Brain microvascular endothelial cell (primary cell): ENCODE measurements at places on chromosomes 11 and 22.

- DNase-seq, result no peak
Observed at GRCh38 chr11:1522081-1522424, 35.5 kb upstream of the MOB2 start.

GRCh38 chr11:11822946-11823345 lies 18.8 kb upstream of the USP47 start:
- no peak for DNase-seq

- no peak for DNase-seq
Observed at GRCh38 chr11:9462172-9462799, 1.5 kb downstream of the ZNF143 start.

DNA sequence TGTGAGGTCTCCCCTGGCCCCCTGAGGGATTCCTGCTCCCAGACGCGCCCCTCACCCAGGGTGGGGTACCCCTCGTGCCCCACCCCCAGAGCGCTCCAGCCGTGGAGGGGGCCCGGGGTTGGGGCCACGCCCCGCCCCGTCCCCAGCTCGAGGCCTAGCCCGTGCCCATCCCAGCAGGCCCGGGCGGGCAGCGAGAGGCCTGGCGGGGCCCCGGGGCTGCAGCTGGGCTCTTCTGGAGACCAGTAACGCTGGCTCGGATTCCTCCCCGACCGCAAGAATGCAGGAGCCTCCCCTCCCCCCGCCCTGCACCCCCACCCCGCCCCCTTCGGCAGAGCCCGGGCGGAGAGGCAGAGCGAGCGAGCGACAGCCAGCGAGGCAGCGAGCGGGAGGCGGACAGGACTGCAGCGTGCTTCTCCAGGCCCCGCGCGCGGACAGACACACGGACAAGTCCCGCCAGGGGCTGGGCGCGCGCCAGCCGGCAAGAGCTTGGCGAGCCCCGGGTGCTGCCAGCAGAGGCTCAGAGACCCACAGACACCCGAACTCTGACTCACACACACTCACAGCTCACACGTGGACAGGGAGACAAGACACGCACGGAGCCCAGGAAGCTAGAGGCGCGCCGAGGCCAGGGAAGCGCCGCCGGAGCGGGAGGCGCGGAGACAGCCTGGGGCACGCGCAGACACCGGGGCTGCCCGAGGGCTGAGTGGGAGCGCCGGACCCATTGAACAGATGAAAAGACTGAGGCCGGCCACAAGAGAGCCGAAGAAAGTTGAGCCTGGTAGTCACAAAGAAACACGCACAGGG lies 15.2 kb downstream of the BCL9L start:
- peak; percentile 83 for DNase-seq

- peak; percentile 83 for DNase-seq
Observed at GRCh38 chr11:27571154-27571810, 64.7 kb upstream of the LIN7C start.

GRCh38 chr11:24509114-24509513 lies 12.3 kb downstream of the LUZP2 start:
- DNase-seq, result no peak

- DNase-seq, result no peak
Observed at GRCh38 chr11:116718955-116719501, 53.8 kb downstream of the BUD13 start.

DNA sequence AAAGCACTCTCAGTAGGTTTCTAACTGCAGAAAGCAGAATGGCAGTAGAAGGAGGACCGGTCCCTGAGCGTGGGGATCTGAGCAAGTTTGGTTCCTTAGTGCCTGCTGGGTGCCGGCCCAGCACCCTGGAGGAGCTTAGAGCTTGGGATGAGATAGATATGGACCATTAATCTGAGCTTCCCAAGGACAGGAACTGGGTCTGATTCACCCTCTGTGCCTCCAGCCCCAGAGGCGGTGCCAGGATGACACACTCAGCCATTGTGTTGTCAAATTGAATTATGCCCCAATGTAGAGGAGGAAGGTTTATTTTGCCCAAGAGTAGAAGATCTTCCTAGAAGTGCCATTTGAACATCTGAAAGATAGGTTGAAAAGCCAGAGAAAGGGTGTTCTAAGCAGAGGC lies 4.3 kb downstream of the ZC3H7B start:
- DNase-seq, result no peak

- peak; percentile 48 for DNase-seq
Observed at GRCh38 chr11:100925935-100926334, 203.7 kb downstream of the PGR start.

- DNase-seq, result no peak
Observed at GRCh38 chr11:65576232-65576866, 496 bp downstream of the EHBP1L1 start.

GRCh38 chr11:66082946-66083698 lies 13.1 kb downstream of the PACS1 start:
- no peak for DNase-seq

DNA sequence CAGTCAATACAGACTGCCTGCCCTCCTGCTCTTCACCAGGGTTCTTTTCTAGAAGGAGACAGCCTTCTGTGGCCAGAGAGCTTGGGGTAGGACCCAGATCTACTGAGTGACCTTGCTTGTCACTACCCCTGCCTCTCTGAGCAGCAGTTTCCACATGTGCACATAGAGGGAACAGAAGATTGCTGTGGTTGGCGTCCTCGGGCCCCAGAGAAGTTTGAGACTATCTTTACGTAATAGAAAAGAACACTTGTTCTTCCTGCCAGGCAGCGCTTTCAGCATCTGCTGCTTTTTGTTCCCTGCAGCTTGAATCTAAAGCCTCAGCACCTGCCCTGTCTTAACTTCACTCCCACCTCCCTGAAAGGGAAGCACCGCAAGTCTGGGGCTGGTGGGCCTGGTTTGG lies 1.9 kb upstream of the FKBP2 start:
- DNase-seq, result no peak

DNA sequence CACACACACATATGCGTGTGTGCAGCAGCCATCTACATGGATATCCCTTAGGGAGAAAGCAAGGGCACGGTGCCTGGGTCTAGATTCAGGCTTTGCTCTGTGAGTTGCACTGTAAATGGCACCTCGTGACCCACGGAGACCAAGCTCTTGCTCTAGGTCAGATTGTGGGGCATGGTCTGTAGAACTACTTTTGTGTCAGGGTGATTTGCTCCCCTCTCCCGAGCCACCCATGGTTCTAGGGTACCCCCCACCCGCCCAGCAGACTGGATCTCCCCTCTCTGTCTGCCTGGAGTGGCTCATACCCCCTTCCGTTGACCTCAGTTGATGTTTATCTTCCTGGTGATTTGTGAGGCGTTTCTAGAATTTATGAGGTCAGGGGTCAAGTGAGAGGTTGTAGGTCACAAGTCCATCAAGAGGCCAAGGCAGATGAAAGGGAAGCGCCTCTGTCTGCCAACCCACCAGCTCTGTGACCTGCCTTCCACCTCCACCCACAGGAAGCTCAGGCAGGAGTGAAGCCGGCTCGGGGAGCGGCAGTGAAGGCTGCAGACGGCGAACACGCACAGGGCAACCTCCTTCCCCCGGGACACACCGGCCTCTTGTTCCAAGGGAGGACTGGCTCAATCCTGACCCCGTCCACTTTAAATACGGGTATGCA lies 76.2 kb upstream of the TTLL12 start:
- DNase-seq, result peak; percentile 48

DNA sequence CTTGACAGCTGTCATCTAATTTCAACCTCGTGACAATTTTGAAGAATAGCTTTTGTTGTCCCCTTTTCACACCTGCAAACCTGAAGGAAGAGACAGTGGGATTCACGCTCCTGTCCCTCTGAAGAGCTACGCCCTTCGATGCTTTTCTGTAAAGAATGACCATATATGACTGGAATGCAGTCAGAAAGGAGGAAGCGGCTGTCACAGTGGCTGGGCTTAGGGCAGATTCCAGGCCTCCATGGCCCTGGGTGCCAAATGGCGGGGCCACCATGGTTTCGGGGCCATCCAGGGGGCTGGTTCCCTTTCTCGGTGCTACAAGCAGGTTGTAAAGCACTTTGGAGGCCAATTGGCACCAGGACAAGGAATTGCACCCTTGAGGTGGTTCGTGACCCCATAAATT lies 22.2 kb upstream of the FGF19 start:
- DNase-seq, result no peak

DNA sequence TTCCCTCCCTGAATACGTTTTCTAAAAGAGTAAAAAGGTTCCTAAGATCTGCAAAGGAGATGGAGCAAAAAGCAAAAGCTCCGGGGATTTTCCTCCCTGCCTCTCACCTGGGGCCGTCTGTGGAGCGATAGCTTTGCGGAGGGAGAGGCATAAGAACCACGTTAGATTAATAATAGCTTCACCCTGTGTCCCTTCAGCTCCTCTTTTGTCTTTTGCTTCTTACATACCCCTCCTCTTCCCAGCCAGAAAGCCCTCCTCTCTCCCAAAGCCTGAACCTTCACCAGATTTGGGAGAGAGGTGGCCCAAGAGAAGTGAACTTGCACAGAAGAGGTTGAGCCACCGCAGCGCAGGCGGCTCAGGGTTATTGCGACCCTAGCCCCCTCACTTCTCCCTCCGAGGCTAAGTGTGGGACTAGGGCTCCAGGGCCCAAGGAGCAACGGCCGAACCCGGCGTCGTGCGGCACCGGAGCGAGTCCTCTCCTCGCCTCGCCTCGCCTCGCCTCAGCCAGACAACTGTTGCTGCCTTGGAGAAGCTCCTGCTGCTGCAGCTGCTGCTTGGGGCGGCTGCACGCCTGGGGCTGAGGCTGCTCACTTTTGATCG lies 97.6 kb upstream of the HSD17B12 start:
- no peak for DNase-seq

GRCh38 chr11:15097411-15097810 lies 17.3 kb upstream of the INSC start:
- no peak for DNase-seq

- no peak for DNase-seq
Observed at GRCh38 chr11:61817471-61818202, 834 bp upstream of the FADS1 start.

DNA sequence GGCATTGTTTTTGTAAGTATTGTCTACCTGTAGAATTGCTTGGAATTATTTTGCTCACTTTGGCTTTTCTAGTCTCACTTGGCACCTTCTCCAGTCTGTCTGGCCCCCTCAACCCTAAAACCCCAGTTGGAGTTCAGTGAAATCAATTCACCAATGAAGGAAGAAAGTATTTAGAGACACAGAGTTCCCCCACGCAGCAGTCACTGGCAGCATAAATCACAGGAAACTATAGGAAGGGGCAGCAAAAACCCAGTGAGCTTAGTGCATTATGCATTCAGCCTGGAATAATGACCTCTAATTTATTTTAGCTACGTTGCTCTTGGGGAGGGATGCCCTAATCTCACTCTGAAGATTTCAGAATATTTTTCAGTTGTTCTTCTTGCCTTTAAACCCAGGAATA lies 204.7 kb upstream of the BLID start:
- no peak for DNase-seq

DNA sequence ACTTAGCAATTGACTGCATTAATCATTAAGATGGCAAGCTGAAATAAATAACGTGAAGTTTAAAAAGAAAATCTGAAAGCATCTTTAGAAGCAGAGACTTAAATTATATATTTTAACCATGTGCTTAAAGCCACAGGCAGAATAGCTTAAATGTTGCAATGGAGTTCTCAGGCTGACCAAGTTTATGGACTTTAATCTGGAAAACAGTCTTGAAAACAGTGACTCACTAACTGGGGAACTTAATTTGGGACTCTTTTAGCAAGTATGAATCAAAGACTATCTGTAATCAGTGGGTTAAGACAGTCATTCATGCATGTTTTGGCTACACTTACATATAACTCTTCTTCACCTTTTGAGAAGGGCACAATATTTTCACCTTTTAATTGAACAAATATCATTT lies 12.6 kb upstream of the GLYATL1 start:
- no peak for DNase-seq

- DNase-seq, result no peak
Observed at GRCh38 chr11:7673724-7674434, 579 bp upstream of the CYB5R2 start.

GRCh38 chr22:37932821-37933578 lies 20.4 kb downstream of the C22orf23 start:
- DNase-seq, result no peak

DNA sequence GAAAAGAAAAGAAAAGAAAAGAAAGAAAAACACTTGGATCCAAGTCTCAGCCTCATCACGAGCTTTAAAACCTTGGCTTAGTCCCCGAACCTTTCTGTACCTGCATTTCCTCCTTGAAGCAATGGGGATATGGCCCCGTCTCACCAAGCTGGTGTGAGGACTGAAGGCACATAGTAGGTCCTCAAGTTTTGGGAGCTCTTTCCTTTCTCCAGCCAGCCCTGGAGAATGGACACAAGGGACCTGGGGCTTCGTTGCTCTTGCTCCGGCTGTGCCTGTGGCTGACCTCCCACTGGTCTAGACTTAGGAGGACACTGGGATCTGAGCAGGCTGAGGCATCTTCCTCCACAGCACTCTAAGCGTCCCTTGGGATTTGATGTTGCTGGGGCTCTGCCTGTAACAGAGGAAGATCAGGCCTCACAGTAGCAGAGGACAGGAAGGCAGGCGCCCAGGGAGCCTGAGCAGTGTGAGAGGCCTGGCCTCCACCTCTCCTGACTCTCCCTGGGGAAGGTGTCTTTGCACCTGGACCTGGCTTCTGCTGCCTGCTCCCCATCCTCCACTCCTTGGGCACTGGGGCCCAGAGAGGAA lies 32.8 kb downstream of the KCNC1 start:
- DNase-seq, result peak; percentile 29

- DNase-seq, result no peak
Observed at GRCh38 chr11:31799435-31800397, 11.4 kb downstream of the PAX6 start.

DNA sequence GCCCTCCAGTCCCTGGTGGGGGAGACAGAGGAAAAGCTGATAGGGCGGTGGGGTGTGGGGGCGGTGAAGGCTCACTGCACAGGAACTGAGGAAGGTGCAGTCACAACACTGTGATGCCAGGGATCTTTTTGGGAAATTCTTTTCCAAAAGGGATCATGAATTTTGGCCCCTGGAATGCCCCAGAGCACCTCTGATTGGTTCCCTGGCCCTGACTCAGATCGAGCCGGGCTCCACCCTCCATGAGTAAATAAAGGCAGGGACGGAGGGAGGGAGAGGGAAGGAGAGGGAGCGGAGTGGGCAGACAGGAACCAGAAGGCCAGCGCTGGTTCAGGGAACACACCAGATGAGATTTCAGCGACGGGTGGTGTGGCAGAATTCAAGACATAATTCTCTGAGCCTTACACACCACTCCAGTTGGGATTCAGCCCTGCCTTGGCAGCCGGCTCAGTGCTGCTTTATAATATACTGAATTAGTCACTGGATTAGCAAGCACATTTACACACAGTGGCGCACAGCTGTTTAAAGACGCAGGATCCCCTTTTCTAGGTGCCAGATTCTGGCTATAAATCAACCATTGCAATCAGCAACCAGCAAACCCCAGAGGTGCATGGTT lies 80.3 kb downstream of the ETS1 start:
- DNase-seq, result peak; percentile 93

GRCh38 chr11:128911239-128911638 lies 20.1 kb downstream of the KCNJ5 start:
- DNase-seq, result no peak
